ENCODE measurements at places on chromosomes 3 and 15.

GRCh38 chr3:73081140-73081539, 19.7 kb downstream of the EBLN2 start:
- DNase-seq, result no peak

GRCh38 chr15:98121957-98122356, 161.5 kb downstream of the ARRDC4 start:
- no peak for DNase-seq

GRCh38 chr15:94168250-94168649, 63.1 kb upstream of the MCTP2 start:
- no peak for DNase-seq

DNA sequence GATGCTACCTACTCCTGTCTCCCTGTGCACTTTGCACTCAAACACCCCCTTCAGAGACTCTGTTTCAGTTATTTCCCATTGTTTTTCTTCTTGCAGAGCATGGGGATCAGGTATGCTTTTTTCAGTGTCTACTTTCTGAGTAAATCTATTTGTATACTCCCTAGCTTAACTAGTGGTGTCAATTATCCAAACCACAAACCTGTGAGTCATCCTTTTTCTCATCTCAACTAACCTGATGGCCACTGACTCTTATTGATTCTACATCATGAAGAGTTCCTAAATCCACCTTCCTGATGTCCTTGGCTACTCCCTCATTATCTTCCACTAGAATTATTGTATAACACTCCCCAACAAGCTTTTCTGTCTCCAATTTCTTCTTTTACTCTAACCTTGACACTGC, 68.0 kb downstream of the DIPK2A start:
- DNase-seq, result no peak

GRCh38 chr3:4531478-4532025, 38.4 kb downstream of the ITPR1 start:
- no peak for DNase-seq

DNA sequence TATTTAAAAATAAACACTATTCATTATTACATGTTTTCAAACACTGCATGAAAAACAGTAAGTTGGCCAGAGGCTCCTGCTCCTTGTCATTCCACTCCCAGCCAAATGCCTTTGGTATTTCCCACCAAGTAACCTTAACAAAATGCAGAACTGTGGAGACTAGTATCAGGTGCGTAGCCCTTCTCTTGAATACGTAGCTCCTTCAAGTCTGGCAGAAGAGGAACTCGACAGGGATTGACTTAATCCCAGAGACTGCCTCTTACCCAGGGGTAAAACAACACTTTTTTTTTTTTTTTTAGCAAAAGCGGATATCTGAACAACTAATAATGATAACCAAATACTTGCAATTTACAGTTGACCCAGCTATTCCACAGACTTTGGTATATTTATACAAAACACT, 738 bp downstream of the COMMD2 start:
- DNase-seq, result no peak
